ENCODE measurements at places on chromosomes 1 and 21.

DNA sequence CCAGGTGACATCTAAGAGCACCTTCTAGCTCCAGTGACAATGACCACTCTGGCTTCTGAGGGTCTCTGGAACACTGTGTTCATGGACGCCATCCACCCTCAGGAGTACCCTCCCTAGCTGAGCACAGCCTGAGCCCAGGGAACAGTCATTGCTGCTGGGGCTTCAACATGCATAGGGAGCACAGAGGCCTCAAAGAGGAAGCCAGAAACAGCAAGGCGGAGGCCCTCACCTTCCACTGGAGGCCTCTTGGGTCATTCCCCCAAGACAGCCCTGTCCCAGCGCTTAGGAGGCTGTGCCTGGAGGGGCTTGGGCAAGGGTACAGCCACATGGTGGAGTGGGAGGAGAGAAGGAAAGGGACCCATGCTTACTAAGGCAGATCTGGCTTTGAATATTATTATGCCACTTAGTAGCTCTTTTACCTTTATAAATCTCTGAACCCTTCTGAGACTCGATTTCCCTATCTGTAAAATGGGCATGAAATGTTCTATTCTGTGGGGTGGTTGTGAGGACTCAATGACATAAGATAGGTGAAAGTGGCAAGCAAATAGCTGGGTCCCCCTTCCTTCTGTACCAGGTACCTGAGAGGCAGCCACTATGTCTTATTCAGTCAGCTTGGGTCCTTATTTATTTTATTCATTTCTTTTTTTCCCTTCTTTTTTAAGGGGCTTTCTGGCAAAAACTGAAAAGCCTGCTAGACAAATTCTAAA is 32.8 kb downstream of the PTAFR start:
- DNase-seq: no peak

- DNase-seq: no peak
Observed at GRCh38 chr1:117812869-117813511, 116.4 kb downstream of the GDAP2 start.

DNA sequence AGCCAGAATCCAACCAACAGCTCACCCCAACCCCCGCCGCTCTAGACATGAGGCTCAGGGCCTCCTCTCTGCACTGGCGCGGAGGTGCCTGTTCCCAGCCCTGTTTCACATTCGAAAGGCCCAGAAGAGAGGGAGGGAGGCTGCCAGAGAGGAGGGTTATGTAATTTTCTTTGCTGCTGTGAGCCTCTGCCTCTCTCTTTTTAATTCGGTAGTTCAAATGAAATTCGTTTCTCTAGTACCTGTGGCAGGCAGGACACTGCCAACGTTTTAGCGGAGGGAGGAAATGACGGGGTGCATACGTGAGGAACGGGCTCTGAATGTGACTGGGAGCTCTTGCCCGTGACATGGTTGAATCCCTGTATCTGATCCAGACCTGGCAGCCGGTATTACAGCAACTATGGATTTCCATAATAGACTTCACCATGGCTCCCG is 9.4 kb downstream of the PRDM16 start:
- DNase-seq: no peak

GRCh38 chr1:15706751-15707150 is 22.6 kb downstream of the PLEKHM2 start:
- DNase-seq: no peak
